ENCODE measurements at places on chromosomes 16 and 17.

GRCh38 chr16:51657848-51658247 is 506.8 kb upstream of the SALL1 start:
- DNase-seq = no peak

DNA sequence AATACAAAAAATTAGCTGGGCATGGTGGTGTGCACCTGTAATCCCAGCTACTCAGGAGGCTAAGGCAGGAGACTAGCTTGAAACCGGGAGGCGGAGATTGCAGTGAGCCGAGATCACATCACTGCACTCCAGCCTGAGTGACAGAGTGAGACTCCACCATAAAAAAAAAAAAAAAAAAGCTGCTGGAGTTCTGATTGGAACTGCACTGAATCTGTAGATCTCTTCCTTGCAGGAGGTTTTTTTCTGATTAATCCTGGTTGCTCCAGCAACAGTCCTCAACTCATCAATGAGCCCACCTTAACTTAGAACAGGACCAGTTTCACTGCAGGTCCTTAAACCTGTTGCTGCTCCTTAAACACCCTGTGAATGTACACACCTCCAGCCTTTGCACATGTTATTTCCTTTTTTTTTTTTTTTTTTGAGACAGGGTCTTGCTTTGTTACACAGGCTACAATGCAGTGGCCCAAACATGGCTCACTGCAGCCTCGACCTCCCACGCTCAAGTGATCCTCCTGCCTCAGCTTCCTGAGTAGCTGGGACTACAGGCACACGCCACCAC is 1.6 kb upstream of the ODAD4 start:
- DNase-seq = no peak

GRCh38 chr16:336269-336668 is 16.3 kb downstream of the AXIN1 start:
- DNase-seq = no peak

DNA sequence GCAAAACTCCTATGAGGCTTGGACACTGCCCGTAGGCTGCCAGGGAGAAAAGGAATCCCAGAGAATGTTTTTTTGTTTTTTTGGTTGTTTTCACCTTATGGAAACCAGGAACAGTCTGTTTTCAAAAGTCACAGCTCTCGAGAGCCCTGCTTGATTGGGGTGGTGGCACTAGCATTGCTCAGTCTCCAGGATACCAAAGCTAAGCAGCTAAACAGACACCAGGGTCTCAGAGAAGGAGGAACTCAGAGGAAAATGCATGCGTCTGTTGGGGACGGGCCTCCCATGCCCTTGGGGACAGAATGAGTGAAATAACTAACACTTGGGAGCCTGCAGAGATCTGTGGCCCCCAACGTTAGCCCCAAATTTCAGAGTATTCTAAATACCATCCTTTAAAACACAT is 178.8 kb downstream of the SOX9 start:
- DNase-seq = no peak

DNA sequence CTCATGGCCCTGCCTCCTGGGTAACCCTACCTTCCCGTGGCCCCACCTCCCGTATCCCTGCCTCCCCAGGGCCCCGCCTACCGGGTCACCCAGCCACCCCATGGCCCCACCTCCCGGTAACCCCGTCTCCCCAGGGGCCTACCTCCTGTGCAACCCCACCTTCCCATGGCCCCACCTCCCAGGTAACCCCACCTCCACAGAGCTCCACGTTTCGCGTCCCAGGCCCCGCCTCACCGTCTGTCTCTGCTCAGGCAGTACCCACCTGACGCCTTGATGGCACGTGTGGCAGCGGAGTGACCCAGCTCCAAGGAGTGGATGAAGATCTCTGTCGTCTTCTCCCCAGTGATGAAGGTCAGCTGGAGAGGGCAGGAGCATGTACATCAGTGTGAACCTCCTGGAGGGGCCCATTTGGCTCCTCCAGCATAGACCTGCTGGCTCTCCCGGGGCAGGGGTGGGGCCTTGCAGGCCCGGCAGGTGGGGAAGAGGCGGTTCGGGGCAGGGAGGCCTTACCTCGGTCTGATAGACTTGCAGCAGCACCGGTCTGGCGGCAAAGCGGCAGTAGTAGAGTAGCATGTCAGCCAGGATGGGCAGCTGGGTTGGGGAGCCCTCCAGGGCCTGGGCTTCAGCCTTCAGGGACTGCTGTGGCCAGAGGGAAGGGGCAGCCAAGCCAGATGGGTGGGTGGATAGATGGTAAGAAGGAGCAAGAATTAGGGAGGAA is 18.7 kb upstream of the PIK3R6 start:
- no peak for DNase-seq

GRCh38 chr17:6714315-6714874 is 1.2 kb upstream of the SLC13A5 start:
- no peak for DNase-seq

- no peak for DNase-seq
Measured at GRCh38 chr16:3553138-3553923, 23.9 kb downstream of the NLRC3 start.

GRCh38 chr17:6498356-6498755 is 54.1 kb downstream of the PIMREG start:
- DNase-seq = no peak

GRCh38 chr16:54353097-54353496 is 66.5 kb upstream of the IRX3 start:
- DNase-seq = no peak

GRCh38 chr16:72657791-72658190 is 390.1 kb downstream of the ZFHX3 start:
- no peak for DNase-seq

DNA sequence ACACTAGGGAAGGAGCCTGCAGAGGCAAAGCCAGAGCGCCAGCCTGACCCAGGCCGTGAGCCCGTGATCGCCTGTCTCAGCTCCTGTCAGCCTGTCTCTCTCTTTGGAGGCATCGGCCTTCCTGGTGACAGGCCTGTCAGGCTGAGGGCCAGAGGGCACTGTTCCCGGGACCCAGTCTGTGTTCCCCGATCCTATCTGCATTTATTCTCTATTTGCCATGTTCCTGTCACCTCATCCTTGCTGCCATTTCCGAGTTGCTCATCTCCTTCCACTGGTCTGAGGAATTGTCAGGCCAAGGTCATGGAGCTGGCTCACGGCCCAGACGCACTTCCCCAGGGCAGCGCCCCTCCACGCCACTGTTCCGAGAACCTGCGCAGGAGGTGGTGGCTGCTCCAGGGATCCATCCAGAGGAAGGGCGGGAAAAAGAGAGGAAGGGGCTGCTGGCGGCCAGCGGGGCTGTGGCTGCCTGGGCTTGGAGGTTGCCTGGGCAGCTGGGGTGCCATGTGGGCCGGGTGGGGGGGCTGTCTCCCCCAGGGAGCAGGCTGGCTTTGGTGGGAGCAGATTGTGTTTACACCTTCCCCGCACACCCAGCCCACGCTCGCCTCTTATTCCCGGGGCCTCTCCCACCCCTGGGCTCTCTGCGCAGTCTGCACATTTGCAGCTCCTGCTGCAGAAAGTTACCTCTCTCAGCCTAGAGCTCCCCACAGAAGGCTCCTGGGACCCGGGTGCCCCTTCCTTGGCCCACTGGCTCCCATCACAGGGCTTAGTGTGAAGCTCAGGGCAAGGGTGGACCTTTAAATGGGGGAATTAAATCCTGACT is 4.9 kb downstream of the PRCD start:
- DNase-seq = no peak

DNA sequence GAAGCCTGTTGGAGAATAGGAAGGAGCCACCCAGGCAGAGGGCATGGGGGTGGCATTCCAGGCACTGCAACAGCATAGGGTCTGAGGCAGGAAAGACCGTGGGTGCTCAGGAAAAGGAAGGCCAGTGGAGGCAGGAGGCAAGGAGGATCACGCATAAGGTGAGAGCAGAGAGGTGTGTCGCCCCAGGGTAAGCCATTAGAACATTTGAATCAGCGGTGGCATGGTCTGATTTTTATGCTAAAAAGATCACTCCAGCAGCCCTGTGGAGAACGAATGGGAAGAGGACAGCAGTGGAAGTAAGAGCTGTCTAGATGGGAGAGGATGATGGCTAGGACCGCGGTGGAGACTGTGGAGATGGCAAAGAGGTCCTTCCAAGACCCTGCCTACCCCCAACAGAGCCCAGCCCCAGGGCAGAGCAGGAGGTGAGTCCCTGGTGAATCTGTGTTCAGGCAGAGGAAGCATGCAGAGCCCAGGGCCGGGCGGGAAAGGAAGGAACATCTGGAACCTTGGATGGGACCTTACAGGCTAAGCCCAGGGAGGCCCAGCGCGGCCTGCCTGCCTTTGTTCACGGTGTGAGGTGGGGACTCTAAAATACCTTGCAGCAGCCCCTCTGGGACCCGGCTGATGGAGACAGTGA is 7.8 kb downstream of the LPO start:
- DNase-seq = no peak

- no peak for DNase-seq
Measured at GRCh38 chr16:77399546-77399945, 35.3 kb downstream of the ADAMTS18 start.

DNA sequence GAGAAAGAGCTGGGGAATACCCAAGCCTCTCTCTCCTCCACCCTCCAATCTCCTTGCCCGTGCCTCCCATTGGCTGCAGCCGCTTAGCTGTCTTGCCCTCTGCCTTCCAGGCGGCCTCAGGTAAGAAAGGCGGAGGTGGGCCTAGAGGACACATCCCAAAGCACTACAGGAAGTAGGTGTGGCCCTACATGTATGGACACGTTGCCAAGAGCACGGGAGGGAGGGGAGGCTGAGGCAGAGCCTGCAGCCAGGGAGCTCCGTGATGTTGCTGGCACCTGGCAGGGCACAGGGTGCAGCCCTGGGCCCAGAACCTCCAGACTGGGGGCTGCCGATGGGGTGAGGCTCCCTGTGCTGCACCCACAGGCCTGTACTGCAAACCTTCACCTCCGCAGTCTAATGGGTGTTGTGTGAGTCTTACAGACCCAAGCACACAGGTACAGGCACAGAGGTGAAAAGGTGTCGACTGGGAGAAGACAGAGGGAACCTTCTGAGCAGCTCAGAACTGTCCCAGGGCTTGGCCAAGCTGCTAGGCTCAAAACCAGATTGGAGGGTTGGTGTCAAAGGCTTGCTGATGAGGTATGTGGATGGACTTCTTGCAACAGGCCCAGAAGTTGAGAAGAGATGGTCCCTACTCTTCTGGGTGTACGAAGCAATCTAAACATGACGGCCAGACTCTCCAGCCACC is 23.5 kb upstream of the FOXK2 start:
- DNase-seq = no peak

DNA sequence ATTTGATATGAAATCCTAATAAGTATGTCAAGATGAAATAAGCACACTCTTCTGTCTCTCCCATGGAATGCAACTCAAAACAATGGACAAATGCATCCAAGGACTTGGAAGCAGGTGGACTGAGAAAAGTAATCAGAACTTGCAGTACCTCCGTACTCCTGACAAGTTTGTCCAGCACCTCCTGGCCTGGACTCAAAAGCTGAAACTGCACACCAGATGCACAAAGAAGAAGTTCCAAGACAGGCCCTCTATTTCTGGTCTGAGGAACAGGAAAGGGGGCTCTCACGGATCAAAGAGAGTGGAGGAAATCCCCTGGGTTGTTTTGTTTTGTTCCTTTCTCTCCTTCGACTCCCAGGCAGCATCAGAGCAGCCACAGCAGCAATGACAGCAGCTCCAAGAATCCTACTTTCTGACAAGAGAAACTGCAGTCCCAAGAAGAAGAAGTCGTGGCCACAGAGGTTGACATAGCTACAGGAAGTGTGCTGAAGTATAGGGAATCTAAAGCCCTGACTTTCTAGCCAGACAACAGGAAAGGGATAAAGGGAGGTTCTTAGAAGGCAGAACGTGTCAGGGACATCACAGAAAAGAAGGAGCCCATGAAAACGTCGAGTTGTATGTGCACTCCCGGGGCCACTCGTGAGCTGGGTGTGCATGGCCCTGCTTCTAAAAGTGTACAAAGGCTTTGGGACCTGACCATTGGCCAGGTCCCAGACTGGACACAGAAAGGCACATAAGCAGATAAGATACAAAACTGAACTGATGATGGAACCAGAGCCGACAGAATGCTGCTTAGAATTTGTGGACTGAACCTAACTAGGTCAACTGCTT is 29.3 kb downstream of the AKAP10 start:
- no peak for DNase-seq

- DNase-seq = no peak
Measured at GRCh38 chr17:8289103-8289397, 580 bp downstream of the RANGRF start.

GRCh38 chr17:35373984-35374765 is 754 bp upstream of the SLFN11 start:
- no peak for DNase-seq

DNA sequence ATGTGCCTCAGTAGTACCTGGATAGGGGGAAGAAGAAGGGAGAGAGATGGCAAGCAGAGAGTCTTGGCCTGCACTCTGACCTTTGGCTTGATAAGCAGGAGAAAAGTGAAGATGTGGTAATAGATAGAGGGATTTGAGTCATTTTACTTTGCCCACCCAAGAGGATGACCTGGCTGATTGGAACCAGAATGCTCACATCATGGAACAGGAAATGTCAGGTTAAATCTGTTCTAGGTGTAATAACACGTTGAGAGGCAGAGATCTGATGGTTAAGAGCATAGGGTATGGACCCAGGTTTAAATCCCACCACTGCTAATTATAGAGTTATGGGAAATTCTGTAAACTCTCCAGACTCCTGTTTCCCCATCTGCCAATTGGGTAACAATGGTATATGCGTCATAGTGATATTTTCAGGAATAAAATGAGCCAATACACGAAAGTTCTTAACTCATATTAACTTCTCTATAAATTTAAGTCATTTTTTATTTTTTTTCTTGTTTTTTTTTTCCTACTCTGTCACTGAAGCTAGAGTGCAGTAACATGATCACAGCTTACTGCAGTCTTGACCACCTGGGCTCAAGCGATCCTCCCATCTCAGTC is 8.1 kb upstream of the CCL18 start:
- DNase-seq = no peak

GRCh38 chr17:79519601-79520000 is 91.2 kb downstream of the RBFOX3 start:
- DNase-seq = no peak

GRCh38 chr17:3926860-3927627 is 10.8 kb upstream of the P2RX1 start:
- no peak for DNase-seq

All from activated CD4-positive, CD25-positive, alpha-beta regulatory T cell treated with anti-CD3 and anti-CD28 coated beads, Interleukin-2, amount 50 U/mL, for 16 hours (primary cell).